ENCODE measurements at places on chromosomes 7 and 10.

DNA sequence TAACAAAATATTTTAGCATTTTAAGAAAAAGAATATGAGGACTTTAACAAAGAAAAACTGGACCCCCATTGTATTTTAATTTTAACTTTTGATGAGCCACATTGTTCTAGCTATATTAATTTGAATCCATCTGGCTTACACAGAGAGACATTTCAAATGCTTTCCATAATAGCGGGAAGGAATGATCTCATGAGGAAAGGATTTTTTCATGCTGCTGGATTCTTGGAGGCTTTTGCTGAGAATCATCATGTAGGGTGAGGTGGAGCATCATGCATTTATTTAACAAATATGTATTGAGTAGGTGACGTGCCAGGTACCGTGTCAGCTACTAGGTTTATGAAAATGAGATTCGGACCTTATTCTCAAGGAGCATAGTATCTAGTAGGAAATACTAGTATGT lies 1006.3 kb downstream of the SORCS1 start:
- DNase-seq = no peak

DNA sequence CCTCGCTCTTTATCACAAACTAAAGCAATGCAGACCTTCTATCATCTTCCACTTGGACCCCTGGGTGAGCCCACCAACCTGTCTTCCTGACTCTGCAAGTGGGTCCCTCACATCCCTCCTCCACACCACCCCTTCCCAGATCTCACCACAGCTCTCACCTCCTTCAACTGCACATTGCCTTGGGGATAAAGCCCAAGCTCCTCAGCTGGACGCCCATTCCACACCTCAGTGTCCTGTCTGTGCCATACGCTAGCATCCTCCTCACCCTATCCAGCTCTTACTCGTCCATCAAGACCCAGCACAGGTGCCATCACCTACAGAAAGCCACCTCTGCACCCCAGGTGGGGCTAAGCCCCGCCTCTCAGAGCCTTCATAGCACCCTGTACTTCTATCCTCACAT lies 141.0 kb upstream of the LANCL2 start:
- DNase-seq = no peak

GRCh38 chr10:132850896-132851295 lies 64.9 kb upstream of the NKX6-2 start:
- DNase-seq = peak; percentile 31

DNA sequence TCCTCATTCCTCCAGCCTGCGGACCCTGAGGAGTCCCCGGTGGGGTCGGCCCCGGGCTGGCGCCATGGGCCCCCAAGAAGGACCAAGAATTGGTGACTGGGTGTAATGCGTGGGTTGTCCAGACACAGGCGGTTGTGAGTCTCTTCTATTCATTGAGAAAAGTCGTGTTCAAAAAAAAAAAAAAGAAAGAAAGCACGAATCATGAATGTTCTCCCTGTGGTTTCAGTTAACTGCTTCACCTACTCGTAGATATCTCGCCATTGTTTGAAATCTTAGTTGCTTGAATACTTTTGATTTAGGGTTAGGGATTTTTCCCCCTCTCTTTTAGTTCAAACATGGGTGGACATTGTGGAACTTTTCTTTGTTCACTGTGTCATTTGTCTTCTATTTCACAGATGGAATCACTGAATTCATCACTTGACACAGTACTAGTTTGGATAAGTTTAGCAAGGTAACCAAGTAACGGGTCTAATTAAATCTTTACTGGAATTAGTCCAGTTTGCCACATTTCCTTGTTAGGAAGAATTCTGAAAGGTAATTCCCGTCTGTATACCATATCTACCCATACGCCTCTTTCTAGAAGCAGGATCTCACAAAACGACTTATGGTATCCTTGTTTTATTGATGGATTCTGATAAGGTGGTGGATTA lies 775 bp downstream of the STARD3NL start:
- DNase-seq = no peak

GRCh38 chr7:46387646-46388045 lies 466.6 kb upstream of the IGFBP3 start:
- no peak for DNase-seq

DNA sequence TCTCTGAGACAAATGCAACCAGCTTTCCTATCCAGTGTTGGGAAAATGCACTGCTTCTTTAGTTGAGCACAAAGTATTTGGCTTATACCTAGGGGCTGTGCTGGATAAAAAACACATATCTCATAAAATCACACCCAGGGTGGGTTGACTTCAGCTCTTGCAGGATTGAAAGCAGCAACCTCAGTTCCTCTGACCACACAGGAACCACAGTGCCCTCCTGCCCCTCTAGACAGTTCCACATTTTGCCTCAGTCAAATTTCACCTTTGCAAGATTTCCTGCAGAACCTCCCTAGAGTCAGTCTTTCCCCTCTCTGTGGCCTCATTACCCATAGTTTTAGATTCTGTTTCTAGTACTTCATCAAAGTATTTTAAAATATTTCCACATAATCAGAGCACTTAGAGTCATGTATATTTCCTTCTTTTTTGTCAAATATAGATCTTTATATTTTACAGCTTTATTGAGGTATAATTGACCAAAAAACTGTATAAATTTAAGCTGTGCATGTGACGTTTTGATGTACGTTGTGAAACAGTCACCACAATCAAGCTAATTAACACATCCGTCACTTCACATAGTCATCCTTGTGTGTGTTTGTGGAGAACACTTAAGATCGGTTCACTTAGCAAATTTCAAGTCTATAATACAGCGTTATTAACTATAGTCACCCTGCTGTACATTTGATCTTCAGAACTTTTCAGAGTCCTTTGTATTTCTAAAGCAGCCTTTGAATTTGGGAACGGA lies 37.0 kb upstream of the EGR2 start:
- peak; percentile 84 for DNase-seq

DNA sequence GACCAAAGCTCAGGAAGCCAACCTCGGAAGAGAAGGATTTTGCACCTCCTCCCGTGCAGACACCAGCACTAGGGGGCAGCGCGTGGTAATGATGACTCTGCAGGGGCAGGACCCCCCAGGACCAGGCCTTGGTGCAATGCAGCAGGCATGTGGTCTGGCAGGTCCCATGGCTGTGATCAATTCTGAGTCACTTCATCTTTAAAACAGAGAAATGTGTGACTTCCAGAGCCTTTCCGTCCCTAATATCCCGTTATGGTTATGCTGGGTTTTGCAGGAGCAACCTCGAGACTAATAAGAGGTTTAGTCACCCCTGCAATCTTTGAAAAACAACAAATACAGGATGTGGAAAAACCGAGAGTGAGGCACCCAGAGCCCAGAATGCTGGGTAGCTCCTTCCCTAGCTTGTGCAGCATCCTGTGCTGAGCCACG lies 30.2 kb upstream of the GJD4 start:
- no peak for DNase-seq

- DNase-seq = no peak
These were observed 19.4 kb downstream of the LDB3 start for GRCh38 chr10:86687750-86688149.

- no peak for DNase-seq
These were observed 110.5 kb downstream of the EBF3 start for GRCh38 chr10:129853562-129853903.

DNA sequence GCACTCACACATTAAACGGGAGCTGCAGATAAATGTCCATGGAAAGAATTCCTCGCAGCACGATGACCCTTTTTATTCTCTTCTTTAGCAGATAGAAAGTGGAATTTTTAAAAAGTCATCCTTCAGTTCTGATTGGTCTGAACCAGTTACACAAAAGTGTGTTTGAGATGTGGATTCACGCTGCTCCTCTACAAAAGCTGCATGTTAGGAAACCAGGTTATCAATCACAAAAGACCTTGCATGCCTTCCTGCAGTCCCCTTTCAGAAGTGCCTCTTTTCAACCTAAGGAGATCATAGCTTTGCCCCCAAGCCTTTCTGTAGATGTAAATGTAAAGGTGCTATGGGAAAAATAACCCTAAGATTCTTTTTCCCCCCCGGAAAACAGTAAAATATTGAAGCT lies 299.7 kb downstream of the PLXDC2 start:
- DNase-seq = no peak

- DNase-seq = no peak
These were observed 555.3 kb upstream of the CELF2 start for GRCh38 chr10:10462151-10462941.

GRCh38 chr10:29671228-29671780 lies 36.5 kb upstream of the SVIL start:
- DNase-seq = no peak

GRCh38 chr10:14163377-14164086 lies 167.2 kb downstream of the FRMD4A start:
- no peak for DNase-seq

DNA sequence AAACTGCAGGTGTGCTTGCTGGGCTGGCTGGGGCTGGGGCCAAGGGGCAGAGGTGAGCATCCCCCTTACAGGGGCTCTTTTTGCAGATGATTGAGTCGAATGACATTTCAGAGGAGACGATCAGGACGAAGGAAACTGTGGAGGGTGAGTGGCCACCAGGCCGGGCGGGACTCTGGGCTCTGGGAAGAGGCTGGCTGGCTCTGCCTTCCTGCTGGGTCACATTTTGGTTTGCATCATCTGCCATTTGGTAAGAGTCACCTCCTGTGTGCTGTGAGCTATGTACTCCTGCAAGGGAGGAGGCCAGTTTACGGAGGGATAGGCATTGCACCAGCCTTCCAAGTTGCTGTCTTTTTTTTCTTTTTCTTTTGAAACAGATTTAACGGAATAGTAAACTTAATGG lies 73.0 kb upstream of the GTF2IRD1 start:
- DNase-seq = no peak

All from activated CD8-positive, alpha-beta memory T cell treated with anti-CD3 and anti-CD28 coated beads, Interleukin-2, amount 10 ng/mL, durations not matched to agents 7 days and 5 days (primary cell).